Fibroblast of villous mesenchyme (primary cell): ENCODE measurements at places on chromosomes 3 and 15. TPM values are rescaled to one million over a fixed set of nuclear protein-coding genes. Genes with fewer than 3 reads are reported as not detected.

The IGDCC3 gene
- under 0.01 TPM in 2 replicates for total RNA-seq

The TMEM40 gene
- under 0.01 TPM in 1 of 2 replicates, not detected in the other for total RNA-seq

The DPPA2 gene
- total RNA-seq = not detected in 2 replicates

The LINGO1 gene
- not detected in 2 replicates for total RNA-seq

The CHRD gene
- total RNA-seq = 1.7 and 3.5 TPM in 2 replicates

The AQR gene
- total RNA-seq = 27.1 and 38.4 TPM in 2 replicates

The EXD1 gene
- under 0.01 TPM in 1 of 2 replicates, not detected in the other for total RNA-seq

The LRTM1 gene
- total RNA-seq = not detected in 2 replicates

The NCEH1 gene
- total RNA-seq = 9.7 and 21.2 TPM in 2 replicates

The ARIH2 gene
- total RNA-seq = 69.6 and 87.2 TPM in 2 replicates

The GOLGA6A gene
- total RNA-seq = not detected in 2 replicates

The C3orf49 gene
- not detected in 2 replicates for total RNA-seq

The PLXND1 gene
- 91.8 and 97.2 TPM in 2 replicates for total RNA-seq

The NOX5 gene
- 0.43 and 0.64 TPM in 2 replicates for total RNA-seq

The GCSAM gene
- not detected in 2 replicates for total RNA-seq

The CCR5 gene
- under 0.01 TPM in 1 of 2 replicates, not detected in the other for total RNA-seq

The LRRC15 gene
- total RNA-seq = 0.43 and 3.9 TPM in 2 replicates

The IDH3A gene
- 25.4 and 43.6 TPM in 2 replicates for total RNA-seq

The XCR1 gene
- total RNA-seq = not detected in 2 replicates

The CYB561D2 gene
- total RNA-seq = 22.5 and 23.7 TPM in 2 replicates

The MAP6D1 gene
- total RNA-seq = 2.9 and 3.5 TPM in 2 replicates

The OXSM gene
- total RNA-seq = 8.2 and 8.4 TPM in 2 replicates
